Eye (tissue), 1 donor: ENCODE measurements at places on chromosomes 1 and 21.
A peak's percentile ranks its signal among the peaks of the same experiment; 100 is the strongest.

GRCh38 chr21:35343046-35343819, 294.1 kb upstream of the RUNX1 start:
- DNase-seq, result no peak

- no peak for DNase-seq
Measured at GRCh38 chr21:14454016-14455009, 71.4 kb upstream of the HSPA13 start.

DNA sequence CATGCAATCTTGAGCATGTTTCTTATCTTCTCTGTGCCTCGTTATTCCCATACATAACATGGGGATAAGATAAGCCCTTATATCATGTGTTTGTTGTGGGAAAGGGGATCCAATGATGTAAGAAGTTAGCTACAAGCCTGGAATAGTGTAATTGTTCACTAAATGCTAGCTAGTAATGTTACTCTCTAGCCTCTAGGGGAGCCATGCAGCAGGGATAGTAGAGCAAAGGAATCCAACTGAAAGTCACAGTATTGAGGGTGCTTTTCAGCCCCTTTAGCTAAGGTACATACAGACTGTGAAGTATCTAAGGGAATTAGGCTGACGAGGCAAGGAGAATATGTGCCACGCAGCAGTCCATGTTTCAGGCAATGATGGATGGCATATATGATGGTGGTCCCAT, 46.9 kb downstream of the IL23R start:
- no peak for DNase-seq

DNA sequence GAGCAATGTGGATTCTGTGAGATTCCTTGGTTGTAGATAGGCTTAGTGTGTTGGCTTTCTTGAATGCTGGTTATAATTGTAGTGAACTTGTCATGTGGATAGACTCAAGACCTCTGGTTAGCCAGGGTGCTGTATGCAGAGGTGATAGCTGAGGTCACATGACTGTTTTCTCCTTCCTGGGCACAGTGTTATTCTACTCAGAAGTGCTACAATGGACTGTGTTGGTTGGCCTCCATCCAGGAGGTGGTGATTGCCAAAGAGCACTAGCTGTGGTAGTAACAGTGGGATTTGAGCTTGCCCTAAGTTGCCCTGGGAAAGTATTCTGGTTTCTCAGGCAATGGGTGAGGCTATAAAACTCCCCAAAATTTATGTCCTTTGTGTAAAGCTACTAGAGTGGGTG, 71.6 kb downstream of the SH3BGR start:
- no peak for DNase-seq

- no peak for DNase-seq
Measured at GRCh38 chr1:17795836-17796645, 40.9 kb downstream of the ACTL8 start.

DNA sequence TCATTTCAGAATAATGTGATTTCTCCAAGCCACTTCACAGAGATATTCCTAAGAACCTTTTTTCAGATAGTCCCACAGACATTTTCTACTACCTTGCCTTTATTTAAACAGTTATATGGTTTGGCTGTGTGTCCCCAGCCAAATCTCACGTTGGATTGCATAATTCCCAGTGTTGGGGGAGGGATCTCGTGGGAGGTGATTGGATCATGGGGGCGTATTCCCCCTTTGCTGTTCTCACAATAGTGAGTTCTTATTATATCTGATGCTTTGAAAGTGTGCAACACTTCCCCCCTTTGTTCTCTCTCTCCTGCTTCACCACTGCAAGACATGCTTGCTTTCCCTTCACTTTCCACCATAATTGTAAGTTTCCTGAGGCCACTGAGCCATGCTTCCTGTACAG, 93.6 kb upstream of the ZNF678 start:
- no peak for DNase-seq

DNA sequence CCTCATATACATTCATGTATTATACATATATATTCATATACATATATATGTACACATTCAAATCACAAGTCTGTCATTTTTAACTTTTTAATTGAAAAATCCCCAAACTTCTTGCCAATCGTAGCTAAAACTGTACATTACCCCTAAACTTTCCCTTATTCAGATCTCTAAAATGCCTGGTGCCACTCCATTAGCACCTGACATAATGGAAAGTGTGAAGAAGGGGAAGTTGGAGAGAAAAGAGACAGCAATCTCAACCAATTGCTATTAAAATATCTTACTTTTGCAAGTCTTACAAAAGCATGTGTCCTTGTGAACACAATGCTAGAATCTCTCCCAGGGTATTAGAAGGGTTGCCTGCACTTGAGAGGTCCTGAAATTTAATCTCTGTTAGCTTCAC, 22.7 kb upstream of the PRKACB start:
- no peak for DNase-seq

GRCh38 chr21:43908167-43908566, 43.1 kb downstream of the AGPAT3 start:
- no peak for DNase-seq

DNA sequence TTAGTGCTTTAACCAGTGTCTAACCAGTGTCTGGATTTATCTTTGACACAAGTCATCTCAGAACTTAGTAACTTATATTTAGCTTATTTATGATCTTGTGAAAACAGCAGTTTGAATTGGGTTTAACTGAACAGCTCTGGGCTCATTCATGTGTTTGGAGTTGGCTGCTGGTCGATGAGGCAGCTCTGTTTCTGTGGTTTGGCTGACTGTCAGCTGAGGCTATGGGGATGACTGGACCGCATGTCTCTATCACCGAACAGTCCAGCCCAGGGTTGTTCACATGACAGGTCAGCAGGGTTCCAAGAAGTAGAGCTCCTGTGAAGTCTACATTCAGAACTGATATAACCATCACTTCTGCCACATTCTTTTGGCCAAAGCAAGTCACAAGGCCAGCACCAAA, 29.1 kb upstream of the C21orf91 start:
- DNase-seq, result no peak

- no peak for DNase-seq
Measured at GRCh38 chr1:155052439-155053395, 1.6 kb downstream of the ADAM15 start.

GRCh38 chr1:36781098-36781497, 253.2 kb downstream of the GRIK3 start:
- no peak for DNase-seq

DNA sequence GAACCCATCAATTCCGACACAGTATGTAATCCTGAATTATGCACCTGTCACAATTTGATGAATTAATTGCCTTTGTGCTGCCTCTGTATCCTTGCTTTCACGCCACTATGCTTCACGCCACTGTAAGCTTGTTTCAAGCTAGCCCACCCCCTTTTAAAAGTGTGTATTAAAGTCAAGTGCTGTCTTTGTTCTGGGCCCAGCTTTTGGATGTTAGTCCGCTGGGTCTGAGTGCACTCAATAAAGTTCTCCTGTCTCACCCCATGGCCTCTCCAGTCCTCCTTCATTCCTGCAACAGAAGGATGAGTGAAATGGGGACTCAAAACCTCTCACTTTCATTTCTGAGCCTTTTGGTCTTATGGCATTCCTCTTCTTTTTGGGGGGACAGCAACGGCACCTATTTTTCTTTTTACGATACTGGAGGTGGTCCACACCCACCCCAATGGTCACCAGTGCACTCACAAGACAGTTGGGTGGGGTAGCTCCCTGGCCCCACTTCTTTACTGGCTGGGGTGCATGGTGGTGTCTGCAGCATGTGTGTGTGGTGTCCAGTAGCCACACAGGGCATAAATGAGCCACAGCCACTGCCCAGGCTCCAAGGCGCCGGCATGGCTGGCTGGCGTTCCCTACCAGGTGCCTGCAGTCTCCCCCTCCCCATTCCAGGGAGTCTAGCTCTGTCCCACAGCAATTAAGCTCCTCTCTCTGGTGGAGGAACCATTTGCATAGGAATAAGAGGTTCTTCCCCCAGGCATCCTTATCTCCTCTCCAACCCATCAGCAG, 1.8 kb downstream of the THEM4 start:
- DNase-seq, result no peak

GRCh38 chr1:3442901-3443300, 11.6 kb upstream of the ARHGEF16 start:
- no peak for DNase-seq

- no peak for DNase-seq
Measured at GRCh38 chr1:14301704-14302024, 296.8 kb upstream of the KAZN start.

DNA sequence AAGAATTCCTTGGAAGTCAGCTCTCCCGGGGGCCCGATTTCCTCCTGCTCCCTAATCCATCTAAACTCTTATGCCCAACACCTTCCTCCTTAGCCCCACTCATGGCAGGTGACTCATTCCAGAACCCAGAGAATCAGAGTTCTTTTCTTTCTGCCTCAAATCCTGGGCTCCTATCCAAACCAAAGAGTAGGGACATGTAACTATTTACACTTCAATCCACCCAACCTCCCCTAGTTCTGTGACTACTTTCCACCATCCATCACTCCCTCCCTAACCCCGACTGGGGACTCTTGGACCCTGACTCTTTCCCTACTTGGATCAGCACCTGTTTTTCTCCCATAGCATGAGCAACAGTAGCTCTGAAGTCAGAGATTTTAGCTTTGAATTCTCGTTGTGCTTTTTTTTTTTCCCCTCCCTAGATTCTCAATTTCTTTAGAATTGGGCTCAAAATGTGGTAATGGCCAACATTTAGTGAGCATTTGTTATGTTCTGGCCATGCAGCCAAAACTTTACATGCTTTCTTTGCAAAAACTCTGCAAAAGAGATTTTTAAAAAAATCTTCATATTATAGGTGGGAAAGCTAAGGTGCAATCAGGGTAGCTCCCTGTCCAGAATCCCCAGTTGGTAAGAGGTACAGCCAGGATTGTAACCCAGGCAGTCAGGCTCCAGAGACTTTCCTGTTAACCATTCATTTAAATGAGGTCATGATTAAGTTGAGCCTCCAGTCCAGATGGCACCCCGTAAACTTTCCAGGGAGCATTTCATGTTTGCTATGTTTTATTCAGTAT, 7.5 kb upstream of the CYP4A11 start:
- DNase-seq, result no peak

- DNase-seq, result no peak
Measured at GRCh38 chr1:71371581-71371980, 290.7 kb upstream of the ZRANB2 start.

DNA sequence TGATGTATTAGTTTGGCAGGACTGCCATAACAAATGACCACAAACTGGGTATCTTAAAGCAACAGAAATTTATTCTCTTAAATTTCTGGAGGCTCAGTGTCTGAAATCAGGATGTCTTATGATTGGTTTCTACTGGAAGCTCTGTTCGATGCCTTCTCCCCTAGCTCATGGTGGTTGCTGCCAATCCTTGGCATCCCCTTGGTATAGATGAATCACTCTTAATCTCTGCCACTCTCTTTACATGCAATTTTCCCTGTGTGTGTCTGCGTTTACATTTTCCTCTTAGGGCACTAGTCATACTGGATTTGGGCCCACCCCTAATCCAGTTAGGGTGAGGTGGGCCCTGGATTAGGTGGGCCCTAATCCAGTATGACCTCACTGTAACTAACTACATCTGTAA, 54.7 kb upstream of the MPC2 start:
- DNase-seq, result no peak

- DNase-seq, result peak; percentile 16
Measured at GRCh38 chr1:230422221-230422981, 3.7 kb downstream of the PGBD5 start.

DNA sequence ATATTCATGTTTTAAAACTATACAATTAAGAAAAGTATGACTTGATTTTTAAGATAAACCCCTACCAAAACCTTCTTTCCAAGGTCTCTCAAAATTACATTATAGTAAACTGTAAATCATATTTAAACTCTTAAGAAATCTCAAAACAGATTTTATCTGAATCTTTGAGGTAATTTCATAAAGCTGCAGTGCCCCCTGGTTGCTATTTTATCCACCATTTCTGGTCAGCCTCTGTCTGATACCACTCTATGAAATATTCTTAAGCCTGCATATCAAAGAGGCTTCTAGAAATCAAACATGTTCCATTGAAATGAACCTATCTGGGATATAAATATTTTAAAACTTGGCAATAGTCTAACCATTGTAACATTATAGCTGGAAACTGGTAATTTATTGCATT, 317.3 kb downstream of the COL11A1 start:
- peak; percentile 41 for DNase-seq

DNA sequence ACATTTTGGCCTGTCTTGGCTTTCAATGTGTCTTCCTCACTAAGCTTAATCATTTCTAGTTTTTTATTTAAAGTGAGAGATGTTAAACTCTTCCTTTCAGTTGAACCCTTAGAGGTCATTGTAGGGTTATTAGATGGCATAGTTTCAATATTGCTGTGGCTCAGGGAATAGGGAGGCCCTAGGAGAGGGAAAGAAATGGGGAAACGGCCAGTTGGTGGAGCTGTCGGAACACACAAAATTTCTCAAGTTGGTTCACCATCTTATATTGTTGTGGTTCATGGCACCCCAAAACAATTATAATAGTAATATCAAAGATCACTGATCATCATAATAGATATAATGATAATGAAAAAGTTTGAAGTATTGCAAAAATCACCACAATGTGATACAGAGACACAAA, 31.4 kb upstream of the KAZN start:
- no peak for DNase-seq

DNA sequence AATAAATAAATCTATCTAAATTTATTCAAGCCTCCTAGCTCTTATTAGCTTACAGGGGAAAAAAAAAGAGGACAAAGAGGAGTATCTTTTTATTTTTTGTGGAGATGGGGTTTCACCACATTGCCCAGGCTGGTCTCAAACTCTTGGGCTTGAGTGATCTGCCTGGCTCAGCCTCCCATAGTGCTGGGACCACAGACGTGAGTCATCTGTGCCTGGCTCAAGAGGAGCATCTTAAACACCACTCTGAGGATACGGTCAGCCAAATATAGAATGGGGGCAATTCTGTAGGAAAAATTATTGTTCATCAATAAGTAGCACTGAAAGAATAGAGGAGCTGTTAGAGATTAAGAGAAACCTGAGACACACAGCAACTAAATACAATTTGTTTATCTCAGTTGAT, 24.1 kb downstream of the SLC45A3 start:
- no peak for DNase-seq

GRCh38 chr1:26212726-26213125, 21.3 kb upstream of the CEP85 start:
- no peak for DNase-seq

DNA sequence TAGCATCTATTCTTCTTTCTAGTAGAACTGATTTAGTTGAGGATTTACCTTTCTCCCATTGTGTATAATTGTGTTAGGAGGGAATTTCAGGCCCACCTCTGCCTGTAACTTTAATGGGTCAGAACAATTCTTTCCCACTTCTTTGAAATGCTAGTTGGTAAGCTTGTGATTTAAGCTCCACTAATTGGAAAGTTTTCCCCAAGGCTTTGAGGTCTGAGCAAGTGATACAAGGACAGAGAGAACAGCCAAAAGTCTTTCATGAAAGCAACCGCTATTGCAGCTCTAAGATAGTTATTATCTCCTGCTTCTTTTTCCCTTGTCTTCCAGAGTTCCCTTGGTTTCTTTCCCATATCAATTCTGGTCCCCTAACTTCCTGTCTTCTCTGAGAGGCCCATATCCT, 38.7 kb upstream of the PDC start:
- no peak for DNase-seq

- no peak for DNase-seq
Measured at GRCh38 chr1:74160046-74160445, 37.9 kb downstream of the LRRIQ3 start.

- no peak for DNase-seq
Measured at GRCh38 chr1:40477678-40478053, 576 bp downstream of the ZFP69 start.

- DNase-seq, result no peak
Measured at GRCh38 chr1:201083741-201084140, 28.5 kb downstream of the CACNA1S start.

- no peak for DNase-seq
Measured at GRCh38 chr1:230391776-230392535, 34.2 kb downstream of the PGBD5 start.
